ENCODE measurements at places on chromosomes 6 and 20.
A peak's percentile ranks its signal among the peaks of the same experiment; 100 is the strongest.

GRCh38 chr6:72649032-72649984 is 27.4 kb downstream of the KCNQ5 start:
- DNase-seq: no peak

- DNase-seq: no peak
These were observed 15.6 kb downstream of the COMMD7 start for GRCh38 chr20:32727683-32728082.

DNA sequence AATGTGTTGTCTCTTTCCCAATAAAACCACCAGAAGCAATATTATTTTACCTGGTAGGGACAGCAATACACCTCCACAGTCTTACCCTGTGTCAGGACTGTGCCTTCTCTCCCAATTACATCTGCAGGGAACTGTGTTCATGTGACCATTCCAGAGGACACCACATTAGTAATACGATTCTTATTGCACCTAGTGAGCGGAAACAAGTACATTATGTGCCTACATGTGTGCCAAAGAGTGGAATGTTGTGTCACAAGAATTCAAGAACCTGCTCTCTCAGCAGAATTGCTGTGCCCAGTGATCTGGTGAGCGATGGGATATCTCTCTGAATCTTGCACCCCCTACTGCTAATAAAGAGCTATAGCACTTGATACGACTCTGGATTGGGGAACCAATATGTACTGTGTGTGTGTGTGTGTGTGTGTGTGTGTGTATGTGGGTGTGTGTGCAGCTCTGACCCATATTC is 57.4 kb upstream of the FOXC1 start:
- no peak for DNase-seq

- no peak for DNase-seq
These were observed 7.8 kb downstream of the SYNGAP1 start for GRCh38 chr6:33427585-33428223.

DNA sequence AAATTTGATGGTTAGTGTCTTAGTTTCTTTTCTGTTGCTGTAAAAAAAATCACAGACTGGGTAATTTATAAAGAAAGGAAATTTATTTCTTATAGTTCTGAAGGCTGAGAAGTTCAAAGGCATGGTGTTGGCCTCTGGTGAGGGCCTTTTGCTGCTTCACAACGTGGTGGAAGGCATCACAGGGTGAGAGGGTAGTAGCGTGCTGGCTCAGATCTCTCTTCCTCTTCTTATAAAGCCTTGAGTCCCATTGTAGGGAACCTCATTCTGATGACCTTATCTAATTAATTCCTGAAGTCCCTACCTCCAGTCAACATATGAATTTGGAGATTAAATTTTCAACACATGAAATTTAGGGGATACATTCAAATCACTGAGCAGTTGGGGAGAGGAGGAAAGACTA is 62.0 kb downstream of the ARID1B start:
- no peak for DNase-seq

DNA sequence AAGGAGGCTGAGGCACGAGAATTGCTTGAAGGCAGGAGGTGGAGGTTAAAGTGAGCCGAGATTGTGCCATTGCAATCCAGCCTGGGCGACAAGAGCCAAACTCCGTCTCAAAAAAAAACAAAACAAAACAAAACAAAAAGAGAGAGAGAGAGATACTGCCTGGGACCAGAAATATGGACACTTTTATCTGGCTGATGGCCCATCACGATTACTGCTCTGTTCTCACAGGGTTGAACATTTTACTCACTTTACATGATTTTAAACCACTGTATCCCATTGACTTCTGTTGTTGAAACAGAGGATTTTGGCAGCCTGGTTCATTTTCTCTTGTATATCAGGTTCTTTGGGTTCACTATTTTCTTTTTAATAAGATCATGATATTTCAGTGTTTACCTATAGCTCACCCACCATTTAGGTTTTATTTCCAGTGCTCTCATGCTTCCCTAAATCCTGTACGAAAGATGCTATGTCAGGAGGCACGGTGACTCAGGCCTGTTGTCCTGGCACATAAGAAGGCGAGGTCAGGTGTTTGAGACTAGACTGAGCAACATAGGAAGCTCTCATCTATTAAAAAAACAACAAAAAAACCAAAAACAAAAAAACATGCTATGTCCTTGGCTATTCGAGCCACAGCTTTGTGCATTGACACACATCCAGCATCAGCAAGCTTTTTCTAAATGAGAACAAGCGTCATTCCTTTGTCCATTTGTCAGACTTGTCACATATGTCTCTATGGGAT is 34.5 kb upstream of the RREB1 start:
- DNase-seq: no peak

DNA sequence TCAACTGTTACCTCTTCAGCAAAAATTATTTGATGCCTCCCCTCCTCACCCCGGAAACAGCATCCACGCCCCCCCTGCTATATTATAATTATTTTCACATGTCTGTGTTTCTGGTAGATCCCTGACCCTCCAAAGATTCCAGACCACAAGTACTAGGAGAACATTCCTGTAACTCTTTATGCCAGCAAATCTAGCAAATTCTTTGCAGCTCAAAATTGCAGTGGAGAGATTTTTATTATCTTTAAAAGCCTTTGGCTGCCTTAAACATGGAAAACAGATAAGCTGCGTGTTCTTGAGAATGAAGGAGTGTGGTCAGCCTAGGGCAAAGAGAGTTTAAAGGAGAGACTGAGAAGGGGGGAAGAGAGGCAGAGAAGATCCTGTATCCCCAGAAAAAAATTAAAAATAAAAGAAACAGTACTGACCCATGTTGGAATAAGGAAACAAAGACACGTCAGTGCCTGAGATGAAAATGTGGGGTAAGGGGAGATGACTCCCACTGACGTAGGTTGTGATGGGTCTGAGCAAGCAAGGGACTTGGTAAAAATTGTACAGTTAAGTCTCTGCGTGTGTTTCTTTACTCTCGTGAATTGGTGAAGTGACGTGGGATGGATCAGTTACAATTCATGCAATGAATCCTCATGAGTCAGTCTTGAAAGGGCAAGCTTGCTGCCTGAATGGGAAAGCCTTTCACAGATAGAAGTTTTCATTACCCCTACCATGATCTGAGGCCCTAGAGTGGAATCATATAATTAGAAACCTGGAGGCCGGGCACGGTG is 8.3 kb downstream of the ID4 start:
- DNase-seq: no peak

- DNase-seq: no peak
These were observed 7.3 kb upstream of the YTHDF1 start for GRCh38 chr20:63223121-63223825.

- DNase-seq: no peak
These were observed 109.0 kb downstream of the BANF2 start for GRCh38 chr20:17808782-17809181.

- DNase-seq: no peak
These were observed 297.5 kb downstream of the ADGB start for GRCh38 chr6:146896062-146896813.

GRCh38 chr6:167910007-167910406 is 83.3 kb downstream of the AFDN start:
- no peak for DNase-seq

- no peak for DNase-seq
These were observed 10.5 kb downstream of the GNAS-AS1 start for GRCh38 chr20:58839991-58840747.

DNA sequence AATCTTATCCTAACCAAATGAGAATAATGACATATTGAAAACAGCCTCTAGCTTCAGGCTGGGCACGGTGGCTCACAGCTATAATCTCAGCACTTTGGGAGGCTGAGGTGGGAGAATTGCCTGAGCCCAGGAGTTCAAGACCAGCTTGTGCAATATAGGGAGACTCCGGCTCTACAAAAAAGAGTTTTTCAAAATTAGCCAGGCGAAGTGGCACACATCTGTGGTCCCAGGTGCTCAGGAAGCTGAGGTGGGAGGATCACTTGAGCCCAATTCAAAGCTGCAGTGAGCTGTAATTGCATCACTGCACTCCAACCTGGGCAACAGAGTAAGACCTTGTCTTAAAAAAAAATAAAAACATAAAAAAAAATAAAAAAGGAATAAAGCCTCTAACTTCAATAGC is 4.7 kb downstream of the TUBB2A start:
- no peak for DNase-seq

DNA sequence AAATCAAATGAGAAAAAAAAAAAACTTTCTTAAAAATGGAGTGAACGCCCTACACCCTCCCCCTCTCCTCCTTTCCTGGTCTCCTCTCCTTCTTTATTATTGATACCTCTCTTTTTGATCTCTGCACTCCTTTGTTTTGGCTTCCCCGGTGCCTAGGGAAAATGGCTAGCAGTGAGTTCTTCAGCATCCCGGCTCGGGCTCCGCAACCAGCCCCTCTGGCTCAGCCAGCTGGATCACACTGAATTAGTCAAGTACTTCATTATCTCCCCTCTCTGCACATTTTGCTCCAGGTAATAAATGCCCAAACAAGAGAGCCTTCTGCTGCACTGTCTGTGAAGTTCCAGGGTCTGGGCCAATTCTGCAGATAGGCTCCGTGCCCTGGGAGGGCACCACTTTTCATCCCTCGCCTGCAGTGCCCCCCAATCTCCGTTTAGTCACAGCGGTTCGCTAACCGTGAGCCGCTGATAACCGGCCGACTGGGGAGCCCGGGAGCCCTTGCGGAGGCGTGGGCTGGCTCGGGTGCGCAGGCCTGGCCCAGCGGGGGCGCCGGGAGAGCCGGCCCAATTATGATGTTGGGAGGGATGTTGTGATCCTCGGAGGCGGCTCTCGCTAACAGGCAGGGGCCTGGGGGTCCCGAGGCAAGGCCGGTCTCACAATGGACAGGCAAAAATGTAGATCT is 301.9 kb downstream of the TFAP2A start:
- DNase-seq: no peak

GRCh38 chr6:134267917-134268361 is 50.0 kb downstream of the SGK1 start:
- DNase-seq: no peak

DNA sequence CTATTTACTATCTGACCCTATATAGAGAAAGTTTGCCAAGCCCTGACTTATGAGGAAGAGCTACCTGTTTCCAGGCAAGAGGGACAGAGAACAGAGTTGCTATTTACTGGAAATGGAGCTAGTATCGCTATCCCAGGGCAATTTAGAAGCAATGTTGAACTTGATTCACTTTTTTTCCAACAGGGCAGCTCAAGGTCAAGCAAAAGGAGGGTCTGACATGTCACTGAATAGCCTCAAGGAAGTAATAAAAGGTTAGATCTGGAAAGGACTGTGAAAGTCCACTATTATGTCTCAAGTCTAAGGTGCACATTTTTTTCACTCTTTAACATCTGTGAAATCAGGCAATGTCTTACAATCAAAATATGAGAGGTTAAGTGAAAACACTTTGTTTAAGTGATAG is 84.4 kb downstream of the CLIC5 start:
- DNase-seq: no peak

- no peak for DNase-seq
These were observed 461.0 kb upstream of the JARID2 start for GRCh38 chr6:14784596-14785492.

GRCh38 chr20:39627765-39628164 is 665.6 kb downstream of the DHX35 start:
- DNase-seq: no peak

GRCh38 chr20:49045440-49046086 is 549 bp upstream of the CSE1L start:
- no peak for DNase-seq

- DNase-seq: no peak
These were observed 15.1 kb downstream of the TBC1D32 start for GRCh38 chr6:121319112-121319553.

DNA sequence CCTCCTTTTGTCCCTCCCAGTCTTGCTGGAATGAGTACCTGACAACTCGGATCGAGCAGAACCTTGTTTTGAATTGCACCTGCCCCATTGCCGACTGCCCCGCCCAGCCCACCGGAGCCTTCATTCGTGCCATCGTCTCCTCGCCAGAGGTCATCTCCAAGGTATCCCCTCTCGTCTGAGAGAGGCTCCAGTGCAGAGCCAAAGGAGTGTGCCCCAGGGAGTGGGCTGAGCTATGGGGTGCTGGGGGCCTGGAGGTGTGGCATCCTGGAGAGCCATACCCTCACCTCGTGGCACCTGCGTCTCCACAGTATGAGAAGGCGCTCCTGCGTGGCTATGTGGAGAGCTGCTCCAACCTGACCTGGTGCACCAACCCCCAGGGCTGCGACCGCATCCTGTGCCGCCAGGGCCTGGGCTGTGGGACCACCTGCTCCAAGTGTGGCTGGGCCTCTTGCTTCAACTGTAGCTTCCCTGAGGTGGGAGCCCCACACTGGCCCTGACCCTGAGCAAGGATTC is 8.8 kb downstream of the DNPH1 start:
- DNase-seq: no peak

DNA sequence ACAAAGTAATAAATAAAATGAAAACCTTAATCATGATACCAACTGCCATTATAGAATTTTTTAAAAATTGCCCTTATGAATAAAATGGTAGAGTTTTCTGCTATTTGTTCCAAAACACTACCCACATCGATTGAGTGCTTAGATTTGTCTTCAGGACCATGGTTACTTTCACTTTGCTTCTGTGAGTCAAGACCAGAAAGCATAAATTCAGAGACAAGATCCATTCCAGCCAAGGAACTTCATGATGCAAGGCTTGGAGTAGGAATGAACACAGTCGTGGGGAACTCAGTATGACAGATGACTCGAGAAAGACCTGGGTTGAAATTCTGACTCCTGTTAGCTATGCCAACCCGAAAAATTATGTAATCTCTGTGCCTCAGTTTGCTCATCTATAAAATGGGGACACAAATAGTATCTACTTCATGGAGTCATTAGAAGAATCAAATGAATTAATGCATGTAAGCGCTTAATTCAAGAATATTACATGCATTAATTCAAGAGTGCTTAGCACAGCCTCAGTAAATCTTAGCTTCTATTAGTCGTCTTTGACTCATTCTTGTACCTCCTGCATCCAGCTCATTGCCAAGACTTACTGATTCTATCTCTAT is 72.5 kb upstream of the MYLIP start:
- DNase-seq: no peak

GRCh38 chr6:113734982-113735381 is 122.2 kb upstream of the MARCKS start:
- DNase-seq: peak; percentile 4

DNA sequence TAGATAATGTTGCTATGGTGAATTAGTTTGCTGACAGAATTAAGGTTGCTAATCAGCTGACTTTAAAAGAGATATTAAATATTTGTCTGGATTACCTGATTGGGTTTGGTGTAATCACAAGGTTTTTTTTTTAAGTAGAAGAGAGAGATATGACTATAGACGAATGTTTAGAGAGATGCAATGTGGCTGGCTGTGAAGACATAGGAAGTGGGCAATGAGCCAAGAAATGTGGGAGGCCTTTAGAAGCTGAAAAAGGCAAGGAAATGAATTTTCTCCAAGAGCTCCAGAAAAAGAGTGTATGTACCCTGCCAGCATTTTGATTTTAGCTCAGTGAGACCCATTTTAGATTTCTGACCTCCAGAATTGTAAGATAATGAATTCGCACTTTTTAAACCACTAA is 598.3 kb downstream of the PKHD1 start:
- no peak for DNase-seq

DNA sequence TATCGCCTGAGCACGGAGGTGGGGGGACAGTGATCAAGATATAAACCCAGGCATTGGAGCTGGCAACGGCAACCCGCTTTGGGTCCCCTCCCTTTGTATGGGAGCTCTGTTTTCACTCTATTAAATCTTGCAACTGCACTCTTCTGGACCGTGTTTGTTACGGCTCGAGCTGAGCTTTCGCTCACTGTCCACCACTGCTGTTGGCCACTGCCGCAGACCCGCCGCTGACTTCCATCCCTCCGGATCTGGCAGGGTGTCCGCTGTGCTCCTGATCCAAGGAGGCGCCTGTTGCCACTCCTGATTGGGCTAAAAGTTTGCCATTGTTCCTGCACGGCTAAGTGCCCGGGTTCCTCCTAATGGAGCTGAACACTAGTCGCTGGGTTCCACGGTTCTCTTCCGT is 48.9 kb upstream of the CD83 start:
- no peak for DNase-seq

GRCh38 chr6:41672816-41673703 is 34.8 kb downstream of the MDFI start:
- DNase-seq: no peak

All from DMS 273 treated with DMSO at 0.1 percent for 48 hours (cell line).